Cerebellar cortex (tissue), 1 donor: ENCODE measurements at places on chromosomes 4 and X.

DNA sequence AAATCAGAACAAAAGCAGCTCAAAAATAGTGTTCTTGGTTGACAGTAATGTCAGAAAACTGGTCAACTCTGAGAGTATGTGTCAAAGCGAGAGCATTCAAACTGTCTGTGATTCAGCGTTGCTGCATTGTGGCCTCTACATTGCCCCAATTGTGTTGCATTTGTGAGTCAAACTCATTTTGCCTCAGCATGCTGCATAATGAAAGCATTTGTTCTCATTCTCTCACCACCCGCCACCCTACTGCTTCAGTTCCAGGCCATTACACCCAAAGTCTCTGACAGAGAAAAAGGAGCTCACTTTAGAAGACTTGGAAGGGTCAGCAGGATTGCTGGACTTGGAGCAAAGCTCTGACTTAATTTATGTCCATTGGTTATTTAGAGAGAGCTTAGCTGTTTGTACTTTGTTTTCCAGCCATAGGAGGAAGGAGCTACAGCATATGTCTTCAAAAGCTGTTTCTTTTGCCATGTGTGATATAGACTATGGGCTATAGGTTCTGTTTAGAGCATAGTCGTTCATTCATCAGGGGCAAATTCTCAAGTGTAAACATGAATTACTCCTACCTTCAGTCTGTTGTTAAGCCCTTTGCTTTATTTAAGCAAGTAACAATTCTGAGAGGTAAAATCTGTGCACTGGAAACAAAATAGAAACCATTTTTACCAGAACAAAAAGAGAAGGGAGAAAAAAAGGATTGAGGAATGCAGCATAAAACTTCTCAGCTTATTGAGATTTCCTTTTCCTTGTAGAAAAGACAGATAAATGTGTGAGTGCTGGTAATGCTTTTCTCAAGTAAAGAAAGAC, 153.4 kb upstream of the ANK2 start:
- DNase-seq, result peak; percentile 35

DNA sequence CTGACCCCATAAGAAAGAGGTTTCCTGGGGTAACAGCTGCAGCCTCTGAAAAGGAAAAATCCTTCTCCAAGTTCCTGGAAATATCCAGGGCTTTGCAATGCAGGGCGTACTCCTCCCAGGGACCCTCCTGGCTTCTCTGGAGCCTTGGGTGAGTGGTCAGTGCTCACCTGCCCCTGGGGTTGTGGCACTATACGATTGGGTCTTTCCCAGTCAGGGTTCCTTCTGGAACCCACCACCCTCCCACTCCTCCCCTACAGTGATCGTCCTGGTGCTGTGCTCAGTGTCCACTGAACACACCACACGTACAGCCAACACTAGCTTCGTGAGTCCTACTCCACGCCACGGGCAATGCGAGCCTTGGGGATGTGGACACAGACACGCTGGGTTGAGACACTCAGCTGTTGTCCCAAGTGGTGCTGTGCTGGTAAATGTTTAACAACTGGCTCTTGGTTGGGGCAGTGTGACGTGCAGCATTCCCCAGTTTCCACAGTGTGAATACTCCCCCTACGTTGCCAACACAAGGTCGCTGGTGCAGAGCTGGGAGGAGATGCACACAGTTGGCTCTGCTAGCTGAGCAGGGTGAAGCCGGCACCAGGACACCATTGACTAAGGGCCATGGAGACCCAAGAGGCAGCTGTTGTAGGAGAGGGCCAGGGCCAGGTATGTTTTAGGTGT, 65.4 kb downstream of the HTRA3 start:
- no peak for DNase-seq

DNA sequence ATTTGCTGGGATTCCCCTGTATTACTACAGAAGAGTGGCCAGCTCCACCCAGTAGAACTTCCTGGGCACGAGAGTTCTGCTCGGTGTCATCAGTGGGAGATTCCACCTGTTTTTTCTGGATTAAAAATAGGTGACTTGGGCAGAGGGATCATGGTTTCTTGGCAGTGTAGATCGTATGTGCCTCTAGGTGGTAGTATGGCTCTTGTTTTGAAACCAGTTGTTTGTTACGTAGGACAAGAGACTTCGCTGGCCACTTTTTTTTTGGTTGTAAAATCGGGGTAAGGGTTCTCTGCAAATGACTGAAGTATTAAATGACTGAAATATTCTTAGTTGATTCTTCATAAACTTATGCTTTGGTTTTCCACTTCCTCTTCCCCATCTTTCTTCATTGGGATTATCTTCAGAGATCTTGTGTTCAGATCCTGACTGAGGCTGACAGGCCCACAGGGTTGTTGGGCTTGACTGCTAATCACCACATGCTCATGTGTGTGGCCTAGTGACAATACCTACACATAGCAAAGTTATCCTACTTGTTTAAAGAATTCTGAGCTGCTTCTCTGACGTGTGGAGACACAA, 43.8 kb upstream of the WDR1 start:
- DNase-seq, result peak; percentile 13

- DNase-seq, result no peak
These were observed 18.1 kb downstream of the HTRA3 start for GRCh38 chr4:8287343-8288280.

GRCh38 chr4:163744861-163745260, 250.4 kb downstream of the TMA16 start:
- no peak for DNase-seq

- DNase-seq, result no peak
These were observed 223.1 kb upstream of the FAT1 start for GRCh38 chr4:186946682-186947294.

GRCh38 chrX:135484641-135485289, 35.7 kb upstream of the INTS6L start:
- DNase-seq, result peak; percentile 72

DNA sequence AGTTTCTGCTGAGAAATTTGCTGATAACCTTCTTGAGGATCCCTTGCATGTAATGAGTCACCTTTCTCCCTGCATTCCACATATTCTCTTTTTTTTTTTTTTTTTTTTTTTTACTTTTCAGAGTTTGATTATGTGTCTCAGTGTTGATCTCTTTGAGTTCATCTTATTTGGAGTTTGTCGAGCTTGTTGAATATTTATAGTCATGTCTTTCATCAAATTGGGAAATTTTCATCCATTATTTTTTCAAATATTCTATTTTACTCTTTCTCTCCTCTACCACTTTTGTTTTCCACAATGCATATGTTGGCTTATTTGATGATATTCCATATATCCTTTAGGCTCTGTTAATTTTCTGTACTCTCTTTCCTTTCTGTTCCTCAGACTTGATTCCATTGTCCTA, 136.1 kb downstream of the MAD2L1 start:
- no peak for DNase-seq

DNA sequence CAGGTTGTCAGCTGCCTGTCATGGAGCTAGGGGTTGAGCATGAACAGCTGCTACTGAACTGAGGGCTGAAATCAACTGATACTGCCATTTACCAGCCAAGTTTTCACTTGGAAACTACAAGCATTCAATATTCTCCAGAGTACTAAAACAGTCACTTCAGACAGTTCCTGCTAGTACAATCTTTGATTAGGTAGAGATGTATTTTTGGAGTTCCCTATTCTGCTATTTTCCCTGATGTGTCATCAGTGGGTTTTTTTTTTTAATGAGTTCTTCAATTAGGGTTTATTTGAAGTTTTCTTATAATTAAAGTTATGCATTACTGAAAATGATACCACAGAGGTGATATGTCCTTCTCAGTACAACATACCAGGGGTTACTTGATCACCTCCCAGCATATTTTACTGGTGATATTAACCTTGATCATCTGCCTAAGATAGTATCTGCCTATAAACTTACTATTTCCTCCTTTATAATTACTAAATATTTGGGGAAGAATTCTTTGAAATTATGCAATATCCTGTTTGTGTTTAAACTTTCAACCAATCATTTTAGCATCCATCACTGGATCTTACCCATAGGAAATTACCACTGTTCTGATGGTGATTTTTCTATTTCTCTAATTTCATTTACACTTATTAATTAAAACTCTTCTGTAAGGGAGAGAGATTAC, 13.6 kb downstream of the PDCL2 start:
- no peak for DNase-seq

DNA sequence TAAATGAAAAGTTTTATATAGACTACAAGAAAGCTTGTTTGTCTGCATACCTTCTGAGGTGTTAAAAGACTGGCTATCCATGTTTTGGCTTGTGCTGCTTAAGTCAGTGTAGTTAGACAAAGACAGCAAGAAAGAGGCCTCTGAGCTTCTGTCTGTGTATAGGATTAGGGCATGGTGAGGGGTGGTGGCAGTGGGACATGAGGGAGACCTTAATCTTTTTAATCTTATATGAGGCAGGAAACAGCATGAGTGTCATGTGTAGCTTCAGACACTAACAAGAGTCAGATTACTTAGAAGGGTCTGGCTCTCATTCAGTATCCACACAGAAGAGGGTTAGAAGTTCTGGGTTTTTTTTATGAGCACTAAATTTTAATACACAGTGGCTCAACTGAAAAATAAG, 213.3 kb downstream of the GABRG1 start:
- DNase-seq, result no peak

DNA sequence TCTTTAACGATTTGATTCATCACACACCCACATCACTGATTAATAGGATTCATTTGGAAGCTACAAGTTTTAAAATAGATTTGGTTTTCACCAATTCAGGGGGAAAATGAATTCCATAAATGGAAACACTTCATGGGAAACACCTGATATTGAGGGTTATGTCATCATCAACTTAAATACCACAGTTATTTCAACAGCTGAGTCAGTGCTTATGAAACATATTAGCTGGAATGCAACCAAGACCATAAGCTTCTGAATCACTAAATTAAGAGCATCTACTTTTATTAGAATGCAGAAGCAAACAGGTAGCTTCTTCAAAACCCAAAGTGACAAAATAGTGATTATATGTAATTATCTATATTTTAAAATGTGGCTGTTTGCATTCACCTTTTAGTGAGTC, 207.8 kb upstream of the DCAF8L1 start:
- DNase-seq, result no peak

GRCh38 chr4:8534129-8534528, 46.1 kb upstream of the GPR78 start:
- no peak for DNase-seq

DNA sequence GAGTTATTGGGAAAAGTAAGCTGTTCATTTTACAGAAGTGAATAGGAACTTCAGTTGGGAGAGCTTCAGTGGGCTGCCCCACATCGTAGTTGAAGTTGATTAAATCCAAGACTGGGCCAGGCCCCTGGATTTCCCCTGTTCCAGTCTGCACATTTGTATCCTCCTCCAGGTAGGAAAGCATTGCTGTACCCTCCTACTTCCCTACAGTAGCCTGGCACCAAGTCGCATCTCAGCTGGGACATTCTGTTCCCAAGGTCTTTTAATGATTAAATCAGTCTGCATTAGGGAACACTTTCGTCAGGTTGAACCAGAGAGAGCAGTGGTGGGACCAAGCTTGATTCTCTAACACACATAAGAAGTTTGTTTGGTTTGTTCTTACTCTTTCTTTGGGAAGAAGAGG, 165.8 kb upstream of the PPARGC1A start:
- DNase-seq, result no peak

GRCh38 chr4:156792462-156793085, 179.0 kb downstream of the PDGFC start:
- no peak for DNase-seq

GRCh38 chr4:115851918-115852766, 738.7 kb upstream of the NDST4 start:
- DNase-seq, result peak; percentile 39

DNA sequence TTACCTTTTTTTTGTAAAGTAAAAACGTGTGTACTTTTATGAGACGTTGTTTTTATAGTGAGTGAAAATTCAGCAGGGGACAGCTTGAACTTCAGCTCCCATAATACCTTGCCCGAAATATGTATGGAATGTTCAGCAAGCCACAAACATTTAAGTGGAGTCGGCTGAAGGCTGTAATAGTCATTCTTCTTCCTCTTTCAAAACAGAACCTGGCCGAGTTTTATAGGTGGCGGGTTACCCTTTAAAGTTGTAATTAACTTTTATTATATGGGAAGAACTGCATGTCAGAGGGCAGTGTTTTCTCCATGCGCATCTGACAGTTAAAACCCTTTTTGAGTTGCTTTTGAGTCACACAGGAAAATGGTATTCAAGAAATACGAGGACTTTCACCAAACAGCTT, 50.7 kb downstream of the CLDN34 start:
- DNase-seq, result no peak

DNA sequence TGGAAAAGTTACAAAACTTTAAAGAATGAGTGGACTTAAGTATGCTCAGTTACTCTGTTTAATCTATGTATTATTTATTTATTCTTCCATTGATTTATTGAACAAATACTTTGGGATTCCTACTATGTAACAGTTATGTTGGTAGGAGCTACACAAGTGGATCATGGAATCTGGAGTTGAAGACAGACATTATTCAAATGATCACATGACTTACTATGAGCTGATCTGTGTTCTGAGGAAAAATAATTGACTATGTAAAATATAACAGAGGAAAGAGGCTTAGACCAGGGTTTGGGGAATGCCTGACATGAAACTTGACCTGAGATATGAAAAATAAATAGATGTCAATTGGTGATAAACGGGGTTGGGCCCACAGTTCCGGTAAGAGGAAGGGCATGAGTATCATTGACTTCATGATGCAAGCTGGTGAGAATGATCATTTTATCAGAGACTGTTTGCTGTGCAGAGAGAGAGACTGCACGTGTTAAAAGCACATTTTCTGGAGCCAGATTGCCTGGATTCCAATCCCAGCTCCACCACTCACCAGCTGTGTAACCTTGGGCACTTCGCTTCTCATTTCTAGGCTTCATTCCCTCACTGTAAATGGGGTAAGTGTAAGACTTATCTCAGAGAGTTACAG, 179.0 kb downstream of the SPCS3 start:
- no peak for DNase-seq

DNA sequence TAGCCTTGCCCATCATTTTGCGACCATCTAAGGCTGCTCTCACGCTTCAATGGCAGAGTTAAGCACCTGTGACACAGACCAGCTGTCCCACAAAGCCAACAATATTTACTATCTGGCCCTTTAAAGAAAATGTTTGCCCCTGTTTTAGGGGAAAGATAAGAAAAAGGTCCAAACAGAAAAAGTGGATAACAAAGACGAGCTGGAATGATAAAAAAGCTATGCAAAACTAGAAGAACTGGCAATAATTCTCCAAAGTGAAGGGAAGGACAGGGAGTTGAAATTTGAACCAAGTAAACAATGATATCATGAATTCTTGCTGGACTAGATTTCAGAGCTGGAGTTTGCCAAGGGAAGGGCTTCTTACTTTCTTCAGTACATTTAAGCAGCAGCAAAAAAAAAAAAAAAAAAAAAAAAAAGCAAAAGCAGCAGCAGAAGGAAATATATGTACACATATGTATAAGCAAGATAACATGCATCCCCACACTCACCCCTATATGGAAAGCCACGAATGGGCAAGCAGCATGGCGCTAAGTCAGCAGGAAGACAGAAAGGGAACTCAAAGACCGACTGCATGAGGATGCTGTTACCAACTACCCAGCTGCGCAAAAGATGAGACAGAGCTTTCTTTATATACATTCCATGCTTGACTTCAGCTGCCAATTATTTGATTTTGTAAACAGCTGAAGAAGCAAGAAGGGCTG, 12.5 kb downstream of the TRAPPC2 start:
- DNase-seq, result no peak

- no peak for DNase-seq
These were observed 595 bp downstream of the MBNL3 start for GRCh38 chrX:132488180-132488705.

GRCh38 chrX:98380556-98380955, 1496.8 kb downstream of the RPA4 start:
- DNase-seq, result no peak
